ENCODE measurements at places on chromosomes 7 and 10. TPM values are rescaled to one million over a fixed set of nuclear protein-coding genes. Genes with fewer than 3 reads are reported as not detected.

The TFPI2 gene
- 33.7 TPM for total RNA-seq

The DYDC2 gene
- total RNA-seq: 3.0 TPM

The GNG11 gene
- 14.8 TPM for total RNA-seq

The CYP3A5 gene
- not detected for total RNA-seq

The UBTD1 gene
- total RNA-seq: 44.4 TPM

The ORC5 gene
- total RNA-seq: 16.7 TPM

The OPN1SW gene
- not detected for total RNA-seq

The TRIL gene
- 1.3 TPM for total RNA-seq

The MCU gene
- 15.4 TPM for total RNA-seq

The C10orf143 gene
- 0.88 TPM for total RNA-seq

The NEUROD6 gene
- not detected for total RNA-seq

The RASSF4 gene
- total RNA-seq: 72.0 TPM

The HSPA12A gene
- total RNA-seq: 13.7 TPM

The MPP7 gene
- 2.3 TPM for total RNA-seq

The PROSER2 gene
- total RNA-seq: 58.8 TPM

The PRRT4 gene
- total RNA-seq: not detected

The FAM237B gene
- not detected for total RNA-seq

The ATE1 gene
- total RNA-seq: 24.9 TPM

The KIAA1217 gene
- total RNA-seq: 18.9 TPM

The PLPP4 gene
- 5.3 TPM for total RNA-seq

DNA sequence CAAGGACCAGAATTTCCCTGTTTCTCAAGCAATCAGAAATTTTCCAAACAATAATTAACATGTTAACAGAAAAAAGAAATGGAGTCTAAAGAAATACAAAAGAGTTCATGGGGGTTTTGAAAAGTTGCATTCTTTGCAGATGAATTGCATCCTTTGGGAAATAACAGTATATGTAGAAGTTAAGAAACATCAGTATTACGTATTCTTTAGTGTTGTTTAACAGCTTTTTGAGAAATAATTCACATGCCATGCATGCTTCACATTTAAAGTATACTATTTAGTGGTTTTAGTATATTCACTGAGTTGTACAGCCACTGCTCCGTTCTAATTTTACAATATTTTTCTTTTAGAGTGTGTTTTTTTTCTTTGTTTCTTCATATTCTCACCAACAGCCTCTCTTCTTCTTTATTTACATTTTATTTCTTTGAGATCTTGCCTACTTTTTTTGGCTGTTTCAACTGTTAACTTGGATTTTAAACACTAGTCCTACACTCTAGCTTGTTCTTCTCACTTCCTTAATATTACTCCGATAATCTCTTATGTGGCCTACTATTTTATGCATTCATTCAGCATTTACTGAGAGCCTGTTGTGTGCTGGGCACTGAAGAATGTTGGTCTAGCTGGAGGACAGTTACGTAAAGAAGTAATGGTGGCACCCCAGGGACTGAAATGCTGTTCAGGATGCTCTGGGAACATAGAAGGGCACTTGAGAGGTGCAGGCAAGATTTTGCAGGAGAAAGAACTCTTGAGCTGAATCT lies 330.1 kb downstream of the EXOC4 start:
- DNase-seq: peak; percentile 18

DNA sequence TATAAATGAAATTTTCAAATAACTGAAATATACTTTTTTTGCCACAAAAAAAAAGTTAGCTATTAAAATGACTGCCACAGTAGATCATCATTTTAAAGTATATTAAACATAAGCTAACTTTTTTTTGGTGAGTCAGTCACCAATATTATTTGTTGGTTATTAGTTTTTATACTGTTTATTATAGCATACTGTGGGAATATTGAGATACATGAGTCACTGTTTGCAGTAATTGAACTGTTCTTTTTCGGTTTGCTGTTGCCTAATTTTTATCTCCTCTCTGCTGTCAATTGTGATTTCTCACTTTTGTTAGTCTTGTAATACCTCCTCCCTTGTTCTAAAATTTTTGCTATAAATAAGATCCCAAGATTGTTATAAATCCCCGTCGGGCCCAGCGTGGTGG lies 45.7 kb downstream of the BTAF1 start:
- no peak for DNase-seq

GRCh38 chr7:112334366-112334765 lies 115.9 kb upstream of the IFRD1 start:
- no peak for DNase-seq

GRCh38 chr10:95247881-95248583 lies 42.8 kb downstream of the PDLIM1 start:
- DNase-seq: no peak

GRCh38 chr10:74912682-74913081 lies 86.3 kb downstream of the KAT6B start:
- no peak for DNase-seq

DNA sequence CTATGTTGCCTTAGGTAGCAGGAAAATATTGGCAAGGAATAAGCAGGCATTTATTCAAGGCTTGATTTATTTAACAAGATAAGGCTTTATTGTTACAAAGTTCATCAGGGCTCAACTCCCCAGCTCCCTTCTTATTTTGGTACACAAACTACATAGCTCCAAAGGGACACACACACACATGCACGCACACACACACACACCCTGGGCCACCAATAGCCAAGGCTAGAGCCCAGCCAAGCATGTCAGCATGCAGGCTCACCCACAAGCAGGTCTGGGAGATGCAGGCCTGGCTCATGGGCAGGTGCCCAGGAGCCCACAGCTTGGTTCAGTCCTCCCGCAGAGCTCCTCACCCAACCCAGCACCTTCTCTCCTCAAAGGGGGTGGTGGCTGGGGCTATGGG lies 23.4 kb downstream of the LEP start:
- no peak for DNase-seq

GRCh38 chr7:69659983-69660382 lies 61.7 kb downstream of the AUTS2 start:
- no peak for DNase-seq

DNA sequence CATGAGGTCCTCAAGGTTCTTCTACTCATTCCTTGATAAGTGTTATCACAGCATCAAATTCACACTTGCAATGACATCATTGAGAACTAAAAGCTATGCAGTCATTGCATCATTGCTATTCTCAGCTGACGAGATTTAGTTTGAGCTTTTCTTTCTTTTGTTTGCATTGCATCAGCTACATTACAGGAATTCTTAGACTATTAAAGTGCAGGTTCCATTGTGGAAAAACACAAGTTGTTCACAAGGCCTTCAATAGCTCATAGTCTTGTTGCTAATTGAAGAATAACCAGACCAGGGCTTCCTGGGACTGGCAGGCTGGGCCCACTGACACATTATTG lies 139.3 kb downstream of the CXCL12 start:
- peak; percentile 60 for DNase-seq

- no peak for DNase-seq
These were observed 221.5 kb upstream of the FOXK1 start for GRCh38 chr7:4460597-4460996.

DNA sequence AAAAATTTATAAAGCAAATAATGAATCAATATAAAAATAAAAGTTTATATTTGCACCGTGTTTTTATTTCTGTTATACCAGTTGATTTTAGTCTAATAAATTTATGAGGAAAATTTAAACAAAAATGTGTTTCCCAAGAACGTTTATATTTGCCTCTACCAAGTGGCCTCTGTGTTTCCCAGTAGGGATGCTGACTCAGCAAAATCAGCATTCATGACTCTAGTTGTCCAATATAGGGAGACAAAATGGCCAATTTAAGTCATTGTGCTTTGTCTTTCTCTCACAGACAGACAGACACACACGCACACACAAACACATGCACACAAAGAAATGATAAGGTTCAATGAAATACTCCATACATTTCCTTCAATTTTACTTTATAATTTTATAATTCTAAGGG lies 942.5 kb upstream of the ZWINT start:
- DNase-seq: no peak

DNA sequence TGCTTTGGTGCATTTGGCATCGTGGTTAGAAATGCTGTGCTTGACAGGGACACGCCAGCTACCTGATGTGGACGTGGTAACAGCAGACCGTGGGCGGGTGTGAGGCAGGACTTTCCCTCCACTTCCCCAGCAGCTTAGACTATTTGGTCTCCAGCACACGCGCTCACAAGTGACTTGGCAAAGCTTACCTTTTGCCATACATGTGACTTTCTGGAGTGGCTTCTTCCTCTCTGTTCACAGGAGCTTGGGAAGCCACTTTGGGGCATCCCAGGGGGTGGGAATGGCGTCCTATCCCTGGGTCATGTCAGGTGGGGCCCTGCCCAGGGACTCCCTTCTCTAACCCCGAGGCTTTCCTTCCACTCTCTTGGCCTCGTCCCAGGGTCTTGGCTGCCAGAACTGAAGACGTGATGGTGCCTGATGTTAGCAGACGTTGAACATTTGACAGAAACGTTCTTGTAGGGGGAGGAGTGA lies 228.7 kb upstream of the KLF6 start:
- DNase-seq: no peak

DNA sequence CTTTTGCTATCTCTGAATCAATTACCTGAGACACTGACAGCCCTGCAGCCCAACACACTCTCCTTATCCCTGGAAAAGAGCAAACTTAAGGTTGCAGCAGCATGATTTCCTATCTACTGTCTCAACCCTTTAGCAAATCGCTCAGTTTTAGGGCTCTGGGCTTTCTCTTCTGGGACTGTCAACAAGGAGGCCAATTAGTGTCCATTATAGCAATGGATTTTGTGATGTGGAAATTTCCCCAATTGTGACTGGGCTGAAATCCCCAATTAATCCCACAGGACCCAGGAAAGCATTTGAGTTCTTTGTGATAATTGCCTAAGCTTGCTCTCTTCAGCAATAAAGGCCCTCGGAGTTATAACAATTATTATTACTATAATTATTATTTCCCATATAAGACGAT lies 197.0 kb downstream of the ZNF438 start:
- no peak for DNase-seq

GRCh38 chr10:115947104-115947503 lies 325.9 kb downstream of the GFRA1 start:
- peak; percentile 34 for DNase-seq

- DNase-seq: no peak
These were observed 26.9 kb downstream of the NUP205 start for GRCh38 chr7:135584362-135585353.

- no peak for DNase-seq
These were observed 8.4 kb downstream of the NACAD start for GRCh38 chr7:45080265-45080957.

DNA sequence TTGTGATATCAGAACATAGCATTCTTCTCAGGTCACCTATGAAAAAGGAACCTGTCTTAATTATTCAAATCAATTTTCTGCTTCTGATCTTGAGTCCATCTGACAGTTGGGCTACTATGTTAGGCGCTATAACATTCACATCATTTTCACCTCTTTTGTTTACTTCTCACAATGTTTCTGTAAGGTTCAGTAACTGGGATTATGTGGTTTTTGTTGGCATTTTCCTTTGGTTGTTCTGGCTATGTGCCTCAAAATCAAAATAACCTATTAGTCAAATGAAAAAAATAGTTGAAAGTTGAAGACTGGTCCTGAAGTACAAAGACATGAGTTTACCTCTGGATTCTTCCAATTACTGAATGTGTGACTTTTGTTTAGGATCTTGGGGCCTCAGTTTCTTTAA lies 221.3 kb upstream of the SMIM30 start:
- DNase-seq: no peak

DNA sequence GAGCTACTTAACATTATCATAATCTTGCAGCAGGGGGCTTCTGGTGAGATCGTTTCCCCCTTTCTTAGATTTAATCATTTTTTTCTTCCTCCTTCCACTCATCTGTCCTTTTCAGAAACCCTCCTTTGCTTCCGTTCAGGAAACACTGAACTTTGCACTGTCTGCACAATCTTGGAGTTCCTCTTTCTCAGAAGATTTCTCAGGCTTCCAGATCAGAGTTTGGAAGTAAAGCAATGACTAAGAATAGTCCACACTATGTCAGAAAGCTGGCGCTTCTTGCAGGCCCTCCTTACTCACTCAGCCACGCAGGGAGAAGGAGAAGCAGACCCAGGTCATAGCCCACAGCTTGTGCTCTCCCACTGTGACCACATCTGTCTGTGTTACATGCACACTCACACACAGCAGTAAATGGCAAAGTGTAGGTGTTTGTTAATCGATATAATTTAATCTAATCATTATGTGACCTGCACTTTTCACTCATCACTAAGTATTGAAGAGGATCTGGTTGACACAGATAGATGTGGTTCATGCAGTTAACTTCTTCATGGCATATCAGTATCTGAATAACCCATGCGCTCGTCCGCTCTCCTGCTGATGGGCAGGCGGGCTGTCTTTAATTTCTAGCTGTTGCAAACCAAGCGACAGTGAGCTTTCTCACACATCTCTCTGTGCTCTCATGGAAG lies 30.2 kb downstream of the ALOX5 start:
- no peak for DNase-seq

- no peak for DNase-seq
These were observed 365.7 kb downstream of the DNAJB6 start for GRCh38 chr7:157702311-157703023.

DNA sequence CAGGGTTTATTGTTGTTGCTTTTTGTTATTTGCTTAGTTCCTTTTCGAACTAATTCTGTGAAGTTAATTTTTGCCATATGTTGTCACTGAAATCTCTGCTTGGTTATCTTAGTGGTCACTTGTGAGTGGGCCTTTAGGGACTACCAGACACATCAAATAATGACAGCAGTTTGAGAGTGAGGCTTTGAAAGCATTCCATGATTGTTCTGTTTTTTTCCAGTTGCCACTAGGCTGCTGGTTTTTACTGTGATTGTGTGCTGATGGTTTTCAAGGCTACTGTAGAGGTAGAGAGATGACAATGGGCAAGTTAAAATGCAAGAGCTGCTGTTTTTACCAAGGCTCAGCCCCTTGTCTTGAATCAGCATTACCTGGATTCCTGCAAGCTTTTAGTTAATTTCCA lies 20.0 kb downstream of the SEPTIN7 start:
- no peak for DNase-seq

DNA sequence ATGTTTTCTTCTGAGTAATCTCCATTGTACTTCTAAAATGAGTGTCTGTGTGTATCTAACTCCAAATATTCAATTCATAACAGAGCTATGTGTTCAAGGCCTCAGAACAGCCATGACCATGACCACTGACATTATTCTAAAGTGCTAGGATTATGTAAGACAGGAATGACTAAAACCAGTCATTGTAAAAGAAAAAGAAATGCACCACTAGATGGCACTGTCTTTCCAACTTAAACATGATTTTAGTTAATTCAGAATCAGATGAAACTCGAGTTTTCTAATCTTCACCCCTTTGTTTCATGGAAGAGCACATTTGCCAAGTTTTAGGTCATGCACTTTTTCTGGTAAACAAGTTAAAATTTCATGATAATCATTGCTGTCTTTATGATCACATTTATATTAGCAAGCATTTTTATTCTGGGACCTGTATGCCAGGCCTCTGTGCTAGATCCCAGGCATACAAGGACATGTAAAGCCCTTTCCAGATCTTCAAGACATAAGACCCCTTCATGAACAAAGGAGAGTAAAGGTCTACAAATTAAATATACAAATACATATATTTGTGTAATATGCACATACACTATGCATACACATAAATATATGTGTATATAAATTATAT lies 26.1 kb upstream of the RSU1 start:
- no peak for DNase-seq

GRCh38 chr7:148261996-148262688 lies 328.4 kb upstream of the C7orf33 start:
- no peak for DNase-seq

GRCh38 chr10:121532292-121532864 lies 65.9 kb downstream of the FGFR2 start:
- DNase-seq: no peak

GRCh38 chr10:96089670-96090462 lies 40.2 kb upstream of the ZNF518A start:
- peak; percentile 67 for DNase-seq

GRCh38 chr7:676246-676971 lies 50.1 kb upstream of the DNAAF5 start:
- DNase-seq: no peak

GRCh38 chr7:3922175-3922635 lies 621.2 kb downstream of the SDK1 start:
- peak; percentile 87 for DNase-seq

Data from kidney epithelial cell (primary cell).